Aorta (tissue), 5 donors: ENCODE measurements at places on chromosomes 6 and 20. TPM values are rescaled to one million over a fixed set of nuclear protein-coding genes. Genes with fewer than 3 reads are reported as not detected.

The ULBP3 gene
- total RNA-seq, result 0.75 TPM

The C6orf132 gene
- 1.7 TPM for total RNA-seq

The TPX2 gene
- total RNA-seq, result 0.75 TPM

DNA sequence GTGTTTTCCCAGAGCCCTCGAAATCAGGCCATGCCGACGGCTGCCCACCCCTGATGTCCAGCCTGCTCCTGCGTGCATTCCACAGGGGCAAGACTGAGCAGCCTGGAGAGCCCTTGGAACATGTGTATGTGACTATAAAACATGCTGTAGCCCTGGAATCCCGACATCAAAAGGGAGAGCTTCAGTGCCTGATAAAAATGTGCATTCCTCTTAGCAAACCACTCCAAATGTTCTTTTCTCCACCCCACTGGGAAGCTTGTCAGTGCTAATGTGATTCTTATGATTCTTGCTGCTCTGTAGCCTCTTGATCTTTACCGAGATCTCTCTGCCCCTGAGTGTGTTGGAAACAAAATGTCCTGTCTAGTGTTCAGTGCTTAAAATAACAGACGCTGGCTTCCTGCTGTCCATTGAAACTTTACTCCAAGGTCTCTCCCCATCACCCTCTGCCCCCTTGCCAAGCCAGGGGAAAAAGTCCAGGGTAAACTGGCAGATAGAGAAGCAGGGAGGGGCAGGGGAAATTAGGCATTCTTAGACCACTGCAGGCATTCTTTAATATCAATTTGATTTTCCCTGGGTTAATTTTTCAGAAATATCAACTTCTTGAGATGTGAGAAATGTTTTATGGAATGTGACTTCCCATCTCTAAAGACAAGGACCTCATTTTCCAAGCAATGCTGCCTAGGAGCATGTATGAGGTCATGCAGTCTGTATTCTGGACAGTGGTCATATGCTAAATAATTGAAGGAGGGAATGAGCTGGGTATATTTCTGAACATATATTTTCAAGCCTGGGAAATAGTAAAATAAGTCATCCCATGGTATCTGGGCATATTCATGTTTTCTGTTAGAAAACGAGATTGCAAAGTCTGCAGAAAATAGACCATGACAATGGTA, 73.8 kb upstream of the ISM1 start:
- no peak for DNase-seq

DNA sequence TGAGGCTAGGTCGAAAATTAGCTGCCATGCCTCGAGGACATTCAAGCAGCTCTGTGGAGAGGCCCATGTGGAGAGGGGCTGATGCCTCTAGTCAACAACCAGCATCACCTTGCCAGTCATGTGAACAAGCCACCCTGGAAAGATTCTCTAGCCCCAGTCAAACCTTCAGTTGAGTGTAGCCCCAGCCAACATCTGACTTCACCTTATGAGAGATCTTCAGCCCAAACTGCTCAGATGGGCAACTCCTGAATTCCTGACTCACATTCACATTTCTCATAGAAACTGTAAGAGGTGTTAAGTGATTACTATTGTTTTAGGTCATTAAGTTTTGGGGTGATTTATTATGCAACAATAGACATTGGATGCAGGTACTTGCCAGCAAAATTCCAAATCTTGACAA, 44.9 kb downstream of the GJA10 start:
- no peak for DNase-seq

DNA sequence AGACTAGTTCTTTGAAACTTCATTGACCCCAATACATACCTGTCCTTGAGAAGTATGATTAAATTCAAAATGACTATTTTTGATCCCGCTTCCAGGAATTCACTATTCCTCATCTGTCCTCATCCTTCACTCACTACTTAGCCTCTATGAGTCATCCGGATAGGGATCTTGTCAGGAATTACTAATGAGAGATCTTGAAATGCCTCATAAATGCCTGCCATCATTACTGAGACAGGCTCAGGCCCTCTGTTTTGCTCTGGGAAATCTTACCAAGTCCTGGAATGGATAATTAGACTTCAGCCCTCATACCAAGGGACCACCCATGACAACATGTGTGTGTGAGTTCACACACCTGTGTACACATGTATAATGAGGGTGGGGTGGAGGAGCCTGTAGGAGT, 2.8 kb upstream of the CYP24A1 start:
- no peak for DNase-seq

GRCh38 chr6:170156448-170157375, 134.2 kb downstream of the DLL1 start:
- DNase-seq, result peak; percentile 36

DNA sequence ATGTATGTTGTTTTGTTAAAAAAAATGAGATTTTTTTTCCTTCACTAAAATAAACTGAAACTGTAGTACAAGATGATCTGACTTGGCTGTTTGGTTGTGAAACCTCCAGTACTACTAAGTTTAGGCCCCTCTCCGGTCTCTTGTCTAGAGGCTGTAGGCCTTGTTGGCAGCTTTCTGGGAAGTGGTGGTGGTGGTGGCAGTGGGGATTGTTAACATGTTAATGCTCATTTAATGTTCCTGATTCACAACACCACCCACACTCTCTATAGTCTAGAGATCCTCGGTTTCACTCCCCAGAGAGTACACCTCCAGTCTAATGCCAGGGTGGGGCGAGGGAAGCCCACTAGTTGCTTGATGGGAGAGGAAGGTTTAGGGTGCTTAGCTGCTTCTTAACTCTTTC, 24.1 kb downstream of the STK4 start:
- no peak for DNase-seq
